Stimulated activated effector memory CD8-positive, alpha-beta T cell treated with anti-CD3 and anti-CD28 coated beads, Interleukin-12 subunit alpha, Interleukin-12 subunit beta, amount 100 ng/mL, for 72 hours (primary cell): ENCODE measurements at places on chromosomes 1 and 21.

GRCh38 chr1:81330521-81330920 is 470.2 kb upstream of the ADGRL2 start:
- DNase-seq: no peak

DNA sequence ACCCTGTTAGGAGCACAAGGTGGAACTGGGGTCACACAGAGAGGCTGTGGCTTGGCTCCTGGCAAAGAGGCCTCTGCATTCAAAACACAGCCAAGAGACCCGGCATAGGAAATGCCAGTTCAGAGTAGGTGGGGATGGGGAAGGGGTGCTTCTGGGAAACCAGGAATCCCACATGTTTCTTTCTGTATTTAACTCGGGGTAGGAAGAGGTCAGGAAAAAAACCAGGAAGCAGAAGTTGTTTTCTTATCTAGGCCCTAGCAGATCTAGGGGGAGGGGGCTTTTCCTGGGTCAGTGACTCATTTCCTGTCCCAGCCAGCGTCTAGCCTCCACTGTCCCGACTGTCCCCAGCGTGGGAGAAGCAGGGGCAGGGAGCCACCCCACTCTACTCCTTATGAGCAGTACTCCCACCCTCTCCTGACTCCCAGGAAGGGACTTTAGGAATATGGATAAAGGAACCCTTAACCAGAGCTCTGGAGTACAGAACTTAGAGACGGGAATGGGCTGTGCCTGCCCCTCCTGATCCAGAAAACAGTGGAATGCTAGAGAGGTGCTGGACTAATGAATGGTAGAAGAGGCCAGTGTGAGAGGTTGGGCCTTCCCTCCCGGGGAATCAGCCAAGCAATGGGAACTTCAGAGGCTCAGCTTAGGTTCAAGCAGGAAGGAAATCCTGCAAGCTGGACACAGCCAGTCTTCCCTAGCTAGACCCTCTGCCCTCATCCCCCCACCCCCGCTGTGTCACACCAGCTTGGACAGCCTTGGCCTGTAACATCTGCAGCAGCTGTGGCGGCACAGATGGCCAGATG is 5.7 kb downstream of the FHL3 start:
- no peak for DNase-seq

DNA sequence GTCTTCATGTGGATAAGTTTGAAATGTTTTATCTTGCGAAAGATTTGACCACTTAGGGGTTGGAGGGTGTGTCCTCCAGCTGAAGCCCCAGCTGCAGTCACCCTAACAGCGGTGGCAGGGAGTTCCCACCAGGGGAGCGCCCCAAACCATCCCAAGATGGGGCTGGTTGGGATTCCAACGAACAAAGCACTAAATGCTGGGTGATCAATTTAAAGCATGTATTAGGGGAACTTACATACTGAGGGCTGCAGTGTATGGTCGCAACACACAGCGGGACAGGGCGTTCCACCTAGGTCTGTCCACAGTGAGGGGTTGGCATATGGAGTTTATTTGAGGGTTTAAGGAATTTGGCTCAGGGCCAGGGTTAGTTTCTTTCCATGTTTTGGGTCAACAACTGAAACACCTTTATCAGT is 26.3 kb downstream of the SLC37A1 start:
- no peak for DNase-seq

GRCh38 chr1:66119148-66119547 is 326.5 kb downstream of the PDE4B start:
- no peak for DNase-seq

DNA sequence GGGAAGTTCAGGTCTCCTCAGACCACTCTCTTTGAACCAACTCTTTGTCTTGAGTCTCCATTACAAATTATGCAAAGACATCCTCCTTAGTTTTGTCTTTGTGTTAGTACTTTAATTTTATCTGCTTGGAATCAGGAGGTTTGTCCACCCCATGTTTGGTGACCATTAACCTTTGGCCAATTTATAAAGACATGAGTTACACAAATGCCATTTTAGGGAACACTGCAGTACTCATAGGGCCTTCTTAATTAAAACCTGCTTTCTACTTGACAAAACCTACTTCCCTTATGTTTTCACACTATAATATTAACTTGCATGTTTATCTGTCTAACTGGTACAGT is 7.9 kb upstream of the CDC73 start:
- no peak for DNase-seq

- no peak for DNase-seq
These were observed 201.7 kb downstream of the CRB1 start for GRCh38 chr1:197469620-197470210.

DNA sequence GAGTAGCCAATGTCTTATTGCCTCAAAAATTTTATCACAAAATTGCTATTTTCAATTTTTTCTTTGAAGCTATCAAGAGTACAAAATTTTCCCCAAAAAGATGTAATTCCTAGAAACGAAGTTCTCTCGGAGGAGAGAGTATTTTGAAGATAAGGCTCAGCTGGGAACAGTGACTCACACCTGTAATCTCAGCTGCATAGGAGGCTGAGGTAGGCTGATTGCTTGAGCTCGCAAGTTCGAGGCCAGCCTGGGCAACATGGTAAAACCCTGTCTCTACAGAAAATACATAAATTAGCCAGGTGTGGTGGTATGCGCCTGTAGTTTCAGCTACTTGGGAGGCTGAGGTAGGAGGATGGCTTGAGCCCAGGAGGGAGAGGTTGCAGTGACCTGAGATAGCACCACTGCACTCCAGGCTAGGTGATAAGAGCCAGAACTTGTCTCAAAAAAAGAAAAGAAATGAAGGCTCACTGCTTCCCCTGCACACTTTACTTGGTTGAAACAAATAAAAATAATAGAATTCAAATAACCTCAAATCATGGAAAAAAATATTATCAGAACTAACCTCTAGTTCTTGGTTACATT is 22.2 kb downstream of the TUT4 start:
- DNase-seq: no peak

- no peak for DNase-seq
These were observed 4.5 kb downstream of the RPS6KA1 start for GRCh38 chr1:26533951-26534509.

GRCh38 chr1:164768619-164769018 is 209.6 kb downstream of the PBX1 start:
- no peak for DNase-seq

DNA sequence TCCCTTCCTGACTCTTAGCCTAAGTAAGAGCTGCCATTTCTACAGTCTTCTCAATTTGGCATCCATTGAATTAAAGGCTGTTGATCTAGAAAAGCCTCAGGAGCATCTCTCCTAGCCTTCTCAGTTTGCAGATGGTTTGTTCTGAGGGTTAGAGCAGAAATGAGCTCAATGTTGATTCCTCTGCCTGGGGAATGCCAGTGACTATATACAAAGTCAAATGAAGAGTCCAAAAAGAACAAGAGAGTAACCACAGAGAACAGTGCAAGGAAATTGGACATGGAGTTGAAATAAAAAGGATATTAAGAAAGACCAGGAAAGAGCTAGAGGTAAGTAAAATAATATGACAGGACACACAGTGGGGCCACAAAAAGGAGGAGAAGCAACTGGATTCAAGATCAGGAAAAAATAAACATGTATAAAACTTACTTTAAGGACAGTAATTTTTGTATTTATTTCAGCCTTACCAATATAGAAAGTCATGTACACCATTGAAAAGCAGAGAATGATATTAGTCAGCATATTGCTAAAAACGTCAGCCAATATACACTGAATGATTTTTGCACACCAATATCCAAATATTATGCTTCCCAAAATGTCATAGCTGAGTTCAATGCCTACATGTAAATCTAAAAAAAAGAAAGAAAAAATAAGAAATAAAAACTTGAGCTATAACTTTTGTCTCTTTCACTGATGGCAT is 21.3 kb downstream of the SLC9C2 start:
- DNase-seq: no peak

GRCh38 chr1:147700042-147701006 is 30.0 kb upstream of the ACP6 start:
- peak; percentile 31 for DNase-seq

DNA sequence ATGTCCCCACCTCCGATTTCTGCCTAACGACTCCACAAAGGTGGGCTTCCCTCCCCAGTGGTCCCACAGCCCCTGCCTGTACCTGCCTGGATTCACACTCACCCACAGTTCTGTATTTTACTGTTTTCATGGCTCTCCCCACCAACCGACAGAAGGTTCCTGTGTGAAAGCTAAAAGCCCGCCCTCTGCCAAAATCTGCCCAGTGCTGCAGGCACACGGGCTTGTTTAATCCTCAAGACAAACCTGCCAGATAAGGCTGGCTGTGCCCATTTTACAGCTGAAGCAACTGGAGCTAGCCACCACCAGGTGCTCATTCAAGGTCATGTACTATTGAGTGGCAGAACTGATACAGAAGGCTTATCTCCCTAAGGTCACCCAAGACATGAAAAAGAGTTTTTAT is 114.5 kb downstream of the HIVEP3 start:
- no peak for DNase-seq

- DNase-seq: no peak
These were observed 50.3 kb upstream of the CTPS1 start for GRCh38 chr1:40929155-40929554.

DNA sequence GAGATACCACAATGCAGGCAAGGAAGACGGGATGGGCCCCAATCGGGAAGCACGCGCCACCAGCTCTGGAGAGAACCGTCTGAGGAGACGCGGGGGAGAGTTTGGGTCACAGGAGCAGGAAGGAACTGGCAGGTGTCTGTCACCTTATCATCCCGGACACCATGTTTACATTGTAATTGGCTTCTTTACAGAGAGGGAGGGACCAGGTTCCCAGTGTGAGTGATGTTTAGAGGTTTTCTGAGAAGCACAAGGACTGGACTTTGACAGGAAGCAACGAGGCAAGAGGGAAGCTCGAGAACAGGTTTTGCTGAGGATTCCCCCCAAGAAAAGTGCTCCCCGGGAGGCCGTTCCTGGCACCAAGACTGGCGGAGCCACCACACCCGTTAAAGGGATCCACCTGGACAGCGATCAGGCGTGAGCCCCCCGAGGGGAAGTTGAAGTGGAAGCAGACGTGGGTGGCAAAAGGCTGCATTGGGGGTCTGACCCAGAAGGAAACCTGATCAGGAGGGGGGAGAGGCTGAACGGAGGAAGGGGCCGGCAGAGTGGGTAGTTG is 957 bp downstream of the EPS15 start:
- peak; percentile 14 for DNase-seq

GRCh38 chr1:64245495-64245894 is 42.1 kb downstream of the UBE2U start:
- no peak for DNase-seq

GRCh38 chr1:211938561-211938997 is 96.8 kb downstream of the INTS7 start:
- DNase-seq: no peak

DNA sequence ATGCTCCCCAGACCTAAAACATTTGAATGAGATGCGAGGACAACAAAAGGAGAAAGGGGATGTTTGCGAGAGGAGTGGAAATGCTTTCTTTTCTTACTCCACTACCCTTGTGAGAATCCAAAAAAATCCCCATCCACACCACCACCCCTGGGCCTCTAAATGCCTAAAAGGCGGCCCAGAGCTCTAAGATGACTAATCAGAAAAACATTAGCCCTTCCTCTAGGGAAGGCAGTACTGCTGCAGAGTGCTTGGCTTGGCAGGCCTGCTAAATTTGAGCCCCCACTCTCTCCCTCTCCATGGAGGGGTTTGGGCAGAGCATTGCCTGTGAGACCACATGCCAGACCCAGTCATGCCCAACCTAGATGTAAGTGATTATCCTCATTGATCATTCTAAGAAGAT is 347.9 kb downstream of the USH2A start:
- DNase-seq: no peak

DNA sequence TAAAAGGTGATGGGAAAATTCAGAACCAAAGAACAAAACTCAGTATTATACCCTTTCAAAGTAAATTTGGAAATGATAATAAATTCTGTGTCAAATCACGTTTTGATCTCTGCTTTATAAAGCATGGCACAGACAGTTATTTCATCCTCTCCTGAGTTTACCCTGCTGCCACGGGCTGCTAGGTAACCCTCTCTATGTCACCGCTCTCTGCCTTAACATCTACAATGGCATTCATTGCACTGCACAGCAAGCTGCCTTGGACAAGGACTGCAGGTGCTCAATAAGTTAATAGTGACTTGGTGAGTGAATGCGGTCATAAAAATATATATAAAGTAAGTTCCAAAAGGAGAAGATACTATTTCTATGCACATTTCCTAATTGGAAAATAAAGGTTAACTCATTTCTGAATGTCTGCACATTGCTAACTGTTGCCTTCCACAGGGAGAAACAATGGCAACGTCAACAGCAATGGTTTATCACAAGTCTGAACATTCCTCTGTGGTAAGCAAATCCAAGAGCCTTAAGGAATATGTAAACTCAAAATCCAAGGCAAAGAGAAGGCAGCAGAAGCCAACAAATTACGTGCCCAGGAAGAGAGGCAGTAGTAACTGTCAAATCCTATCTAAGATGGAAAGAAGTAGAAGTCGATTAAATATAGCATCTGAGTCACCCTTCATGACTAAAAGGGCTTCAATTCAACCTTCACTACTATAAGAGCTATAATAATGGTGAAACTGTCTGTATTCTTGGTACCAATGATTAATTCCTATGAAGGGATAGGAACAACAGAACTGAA is 19.4 kb downstream of the FYB2 start:
- no peak for DNase-seq

DNA sequence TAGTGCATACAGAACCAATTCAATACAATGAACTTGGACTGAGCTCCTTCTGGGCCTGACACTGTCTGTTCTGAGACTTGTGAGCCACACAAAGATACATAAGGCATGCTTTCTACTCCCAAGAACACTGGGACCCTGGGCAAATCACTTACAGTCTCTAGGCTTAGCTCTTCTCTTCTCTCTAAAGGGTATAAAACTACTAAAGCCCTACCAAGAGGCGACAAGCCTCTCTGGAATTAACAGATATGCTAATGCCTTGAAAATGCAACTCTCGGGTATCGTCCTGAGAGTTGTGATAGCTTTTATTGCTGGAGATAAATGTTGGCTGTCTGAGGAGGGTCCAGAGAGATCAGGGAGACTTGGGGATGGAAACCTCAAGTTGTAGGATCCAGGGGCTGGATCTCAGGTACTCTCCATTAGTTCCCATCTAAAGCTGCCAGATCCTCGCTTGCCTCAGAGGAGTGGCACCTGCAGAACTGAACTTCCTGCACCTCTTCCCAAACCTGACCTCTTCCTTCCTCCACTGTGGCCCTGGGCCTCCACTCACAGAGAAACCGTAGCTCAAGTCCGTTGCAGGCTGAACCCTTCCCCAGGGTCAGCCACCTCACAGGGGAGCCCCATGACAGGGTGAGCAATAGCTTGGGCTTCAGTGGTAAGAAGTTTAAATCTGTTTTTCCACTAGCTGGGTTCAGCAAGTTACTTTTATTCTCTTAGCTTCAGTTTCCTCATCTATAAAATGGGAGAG is 11.5 kb upstream of the CFAP45 start:
- DNase-seq: no peak

DNA sequence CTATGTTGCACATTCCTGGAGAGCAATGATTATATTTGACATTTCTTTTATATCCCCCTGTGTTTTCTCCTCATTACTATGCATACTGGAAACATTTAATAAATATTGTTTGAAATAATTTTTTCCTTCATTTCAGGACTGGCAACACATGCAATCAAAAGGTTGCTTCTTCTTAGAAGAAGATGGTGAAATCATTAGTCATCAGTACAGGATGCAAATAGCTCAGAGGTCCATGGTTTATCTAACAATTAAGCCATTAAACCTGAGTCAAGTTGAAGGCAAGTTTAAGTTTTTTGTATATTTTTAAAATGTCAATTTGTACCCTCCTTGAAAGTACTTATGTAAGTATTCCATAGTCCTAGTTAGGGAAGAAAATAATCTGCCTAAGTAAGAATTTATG is 22.5 kb downstream of the EFCAB7 start:
- DNase-seq: no peak

GRCh38 chr1:179208681-179209477 is 20.6 kb downstream of the ABL2 start:
- DNase-seq: no peak

- DNase-seq: no peak
These were observed 3.1 kb downstream of the NFASC start for GRCh38 chr1:204873714-204874113.
